NCI-H526 (cell line): ENCODE measurements at places on chromosomes 1 and 21.

DNA sequence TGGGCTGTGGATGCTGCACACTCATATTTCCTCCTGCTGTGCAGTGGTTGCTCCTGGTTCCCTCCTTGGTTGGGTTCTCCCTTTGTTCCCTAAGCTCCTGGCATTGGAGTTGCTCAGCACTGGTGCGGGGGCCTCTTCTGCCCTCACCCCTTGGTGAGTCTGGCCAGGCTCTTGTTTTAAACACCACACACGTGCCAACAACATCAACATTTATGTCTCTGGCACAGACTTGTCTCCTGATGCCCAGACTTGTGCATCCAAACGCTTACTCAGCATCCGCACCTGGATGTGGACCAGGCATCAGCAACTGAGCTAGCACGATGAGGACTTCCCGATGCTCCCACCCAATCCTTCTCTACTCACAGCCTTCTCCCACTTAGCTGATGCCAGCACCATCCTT lies 627.6 kb downstream of the NPHP4 start:
- no peak for DNase-seq

- DNase-seq, result no peak
Measured at GRCh38 chr1:202844935-202845334, 34.2 kb downstream of the PCAT6 start.

GRCh38 chr1:205284420-205285144 lies 37.0 kb downstream of the NUAK2 start:
- DNase-seq, result no peak

DNA sequence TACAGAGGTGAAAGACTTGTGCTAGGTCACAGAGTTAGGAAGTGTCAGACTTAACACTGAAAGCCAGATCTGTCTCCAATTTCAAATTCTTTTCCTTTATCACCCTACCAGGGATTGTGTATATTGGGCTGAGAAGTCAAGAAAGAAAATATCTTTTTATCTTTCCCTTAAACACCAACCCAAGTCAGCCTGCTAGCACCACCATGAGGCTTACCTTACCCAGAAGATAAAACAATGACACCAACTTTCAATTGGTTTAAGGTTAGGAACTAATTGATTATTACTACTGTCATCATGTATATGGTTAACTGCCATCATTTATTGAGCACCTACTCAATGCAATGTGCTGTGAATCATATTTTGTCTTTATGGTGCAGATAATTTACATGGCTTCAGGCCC lies 178.9 kb upstream of the FOXD3 start:
- no peak for DNase-seq

DNA sequence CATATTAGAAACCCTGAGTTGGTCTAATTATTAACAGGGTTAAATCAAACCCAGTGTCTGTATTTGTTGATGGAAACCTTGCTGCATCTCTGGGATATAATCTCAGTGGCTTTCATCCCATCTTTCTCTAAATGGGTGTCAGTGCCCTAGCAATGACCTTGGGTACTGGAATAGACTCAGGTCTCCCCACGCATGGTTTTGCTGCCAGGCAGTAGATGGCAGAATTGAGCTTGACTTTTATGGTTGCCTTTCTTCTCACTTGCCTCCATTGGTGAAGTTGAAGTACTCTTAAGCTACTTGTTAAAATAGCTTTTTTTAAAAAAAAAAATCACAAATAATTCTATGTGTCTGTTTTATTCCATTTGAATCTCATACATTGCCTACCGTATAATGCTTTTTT lies 81.8 kb upstream of the HMCN1 start:
- no peak for DNase-seq

- DNase-seq, result no peak
Measured at GRCh38 chr1:90127288-90127953, 132.5 kb downstream of the ZNF326 start.

DNA sequence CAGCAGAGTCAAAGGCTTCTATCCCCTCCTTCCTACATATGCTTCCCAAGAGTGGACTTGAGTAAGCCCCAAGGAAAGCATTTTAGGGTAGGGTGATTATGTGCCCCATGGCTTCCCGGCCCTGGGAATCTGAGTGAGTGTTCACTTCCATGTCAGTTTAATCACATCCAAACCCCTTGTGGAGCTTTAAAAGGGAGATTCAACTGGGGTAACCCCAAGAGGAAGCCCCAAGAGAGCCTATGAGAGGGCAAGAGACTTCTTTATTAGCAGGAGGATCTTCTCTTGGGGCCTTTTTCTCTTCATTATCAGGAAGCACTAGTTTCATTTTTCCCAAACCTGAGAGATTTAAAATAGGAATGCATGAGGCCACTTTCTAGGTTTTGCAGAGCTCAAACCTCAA lies 97.0 kb upstream of the IRF2BP2 start:
- no peak for DNase-seq

GRCh38 chr21:44304877-44305293 lies 5.0 kb downstream of the PFKL start:
- peak; percentile 33 for DNase-seq

DNA sequence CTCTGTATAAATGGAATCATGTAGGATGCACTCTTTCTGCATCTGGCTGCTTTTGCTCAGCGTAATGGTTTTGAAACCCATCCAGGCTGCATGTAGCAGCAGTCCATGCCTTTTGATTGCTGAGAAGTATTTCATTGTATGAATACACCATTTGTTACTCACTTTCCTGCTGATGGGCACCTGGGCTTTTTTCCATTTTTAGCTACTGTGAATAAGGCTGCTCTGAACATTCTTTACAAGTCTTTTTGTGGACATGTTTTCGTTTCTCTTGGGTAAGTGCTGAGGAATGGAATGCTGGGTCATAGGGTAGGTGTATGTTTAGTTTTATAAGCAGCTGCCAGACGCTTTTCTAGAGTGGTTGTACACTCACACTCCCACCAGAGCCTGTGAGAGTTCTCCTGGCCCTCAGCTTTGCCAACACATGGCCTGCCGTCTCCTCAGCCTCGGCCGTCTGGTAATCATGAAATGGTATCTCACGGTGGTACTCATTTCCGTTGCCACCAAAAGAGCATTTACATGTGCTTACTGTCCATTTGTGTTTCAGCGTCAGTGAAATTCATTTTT lies 22.7 kb downstream of the SLX9 start:
- DNase-seq, result no peak
